Left lung (tissue), 14 donors: ENCODE measurements at places on chromosomes 1 and 21. TPM values are rescaled to one million over a fixed set of nuclear protein-coding genes. Genes with fewer than 3 reads are reported as not detected.
A peak's percentile ranks its signal among the peaks of the same experiment; 100 is the strongest.

DNA sequence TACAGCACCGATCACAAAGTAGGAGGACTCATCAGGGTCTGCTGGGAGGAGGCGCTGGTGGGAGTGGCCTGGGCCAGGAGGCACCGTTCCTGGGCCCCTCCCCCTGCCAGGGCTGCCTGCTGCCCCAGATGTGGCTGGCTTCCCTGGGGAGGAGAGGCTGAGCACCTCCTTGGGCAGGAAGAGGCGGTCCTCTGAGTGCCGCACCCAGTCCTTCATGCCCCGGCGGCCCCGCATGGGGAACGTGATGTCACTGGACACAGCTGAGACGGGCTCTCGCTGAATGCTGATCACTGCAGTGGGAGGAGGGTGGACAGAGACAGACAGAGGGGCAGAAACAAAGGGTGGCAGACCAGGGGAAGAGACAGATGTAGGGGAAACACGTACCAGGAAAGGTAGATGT, 24.8 kb downstream of the ADGRB2 start:
- no peak for DNase-seq

- DNase-seq, result no peak
These were observed 719 bp downstream of the EYA3 start for GRCh38 chr1:28087614-28088167.

The MTMR11 gene
- 24.6 TPM for polyA plus RNA-seq

DNA sequence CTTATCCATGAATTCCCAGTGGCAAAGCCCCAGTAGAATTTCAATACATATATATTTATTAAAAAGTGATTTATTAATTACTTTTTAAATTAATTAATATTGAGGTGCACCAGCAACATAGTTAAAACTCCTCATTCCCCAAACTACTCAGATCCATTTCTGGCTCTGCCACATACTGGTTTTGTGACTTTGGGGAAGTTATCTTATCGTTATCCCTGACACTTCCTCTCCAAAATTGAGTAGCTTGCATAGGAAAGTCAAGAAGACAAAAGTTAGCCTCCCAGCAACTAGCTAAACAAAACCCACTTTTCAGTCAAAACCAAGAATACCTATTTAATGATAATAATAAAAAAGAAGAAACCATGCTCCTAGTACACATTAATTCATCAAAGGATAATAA, 35.9 kb downstream of the TCP10L start:
- DNase-seq, result no peak

DNA sequence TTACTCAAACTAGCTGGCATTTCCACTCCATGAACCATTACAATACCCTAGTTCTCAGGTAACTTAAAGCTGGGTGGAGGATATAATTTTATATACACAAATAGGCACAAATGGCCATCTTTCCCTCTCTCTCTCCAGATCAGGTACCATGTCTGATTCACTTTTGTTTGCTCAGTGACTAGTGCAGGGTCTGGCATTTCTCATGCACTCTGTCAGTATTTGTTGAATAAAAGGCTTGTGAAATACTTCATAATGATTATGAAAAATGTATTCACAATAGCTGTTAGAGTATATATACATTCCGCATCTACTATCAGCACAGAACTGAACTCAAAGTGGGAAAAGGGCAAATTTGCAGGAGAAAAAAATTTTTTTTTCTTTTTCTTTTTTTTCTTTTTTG, 510.2 kb upstream of the USP24 start:
- DNase-seq, result no peak

The RRP1 gene
- polyA plus RNA-seq, result 23.9 TPM

The CASQ2 gene
- polyA plus RNA-seq, result 0.93 TPM

The TTC39A gene
- 8.7 TPM for polyA plus RNA-seq

The ZSCAN20 gene
- 5.3 TPM for polyA plus RNA-seq

The FASLG gene
- 0.74 TPM for polyA plus RNA-seq

DNA sequence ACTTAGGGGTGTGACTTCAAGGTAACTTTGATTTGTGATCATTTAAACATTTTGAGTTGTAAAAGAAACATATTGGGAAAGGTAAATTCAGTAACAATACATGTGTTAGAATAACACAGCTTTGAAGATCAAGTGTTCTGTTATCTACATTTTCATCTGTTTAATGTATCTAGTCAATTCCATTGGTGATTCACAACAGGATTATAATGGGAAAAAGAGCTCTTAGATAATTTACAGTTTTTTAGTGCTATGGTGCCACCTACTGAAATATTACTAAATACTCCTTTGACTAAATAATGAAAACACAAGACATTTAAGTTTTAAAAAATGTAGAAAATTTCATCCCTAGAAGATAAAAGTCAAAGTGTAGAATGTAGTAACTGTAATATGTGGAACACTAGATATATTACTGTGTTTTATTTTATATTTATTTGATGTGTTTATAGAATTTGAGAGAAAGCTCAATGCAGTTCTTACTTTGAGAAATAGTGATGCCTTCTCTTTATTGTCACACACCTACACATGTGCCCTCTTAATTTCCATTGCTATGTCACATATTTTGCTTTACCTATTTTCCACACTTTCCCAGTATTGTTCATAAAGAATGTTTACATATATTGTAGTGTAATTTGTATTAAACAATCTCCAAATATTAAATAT, 47.4 kb downstream of the PTPRC start:
- DNase-seq, result no peak

- no peak for DNase-seq
These were observed 26.7 kb downstream of the TSPAN2 start for GRCh38 chr1:115062542-115063004.

- no peak for DNase-seq
These were observed 21.4 kb downstream of the XKR8 start for GRCh38 chr1:27981145-27981544.

DNA sequence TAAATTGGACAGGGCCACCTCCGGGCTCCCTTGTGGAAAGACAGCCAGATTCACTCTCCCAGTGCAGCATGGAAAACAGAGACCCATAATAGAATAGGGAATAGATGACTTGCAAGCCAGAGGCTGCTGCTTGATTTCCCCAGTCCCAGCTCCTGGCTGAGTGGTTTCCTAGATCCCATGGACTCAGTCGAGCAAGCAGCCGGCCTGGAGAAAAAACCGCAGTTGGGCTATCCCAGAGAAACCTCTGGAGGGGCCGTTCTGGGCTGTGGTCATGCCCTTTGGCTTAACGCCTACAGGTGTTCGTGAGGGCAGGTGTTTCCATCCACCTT, 61.7 kb downstream of the ELK4 start:
- no peak for DNase-seq

The ACKR1 gene
- 4.9 TPM for polyA plus RNA-seq

- no peak for DNase-seq
These were observed 564.4 kb downstream of the MATN1 start for GRCh38 chr1:30159015-30159414.

- peak; percentile 52 for DNase-seq
These were observed 1.2 kb upstream of the LUZP1 start for GRCh38 chr1:23169727-23170335.

- no peak for DNase-seq
These were observed 60.1 kb upstream of the TARBP1 start for GRCh38 chr1:234538930-234539649.

- DNase-seq, result peak; percentile 82
These were observed 742 bp upstream of the PDE9A start for GRCh38 chr21:42652527-42653230.

DNA sequence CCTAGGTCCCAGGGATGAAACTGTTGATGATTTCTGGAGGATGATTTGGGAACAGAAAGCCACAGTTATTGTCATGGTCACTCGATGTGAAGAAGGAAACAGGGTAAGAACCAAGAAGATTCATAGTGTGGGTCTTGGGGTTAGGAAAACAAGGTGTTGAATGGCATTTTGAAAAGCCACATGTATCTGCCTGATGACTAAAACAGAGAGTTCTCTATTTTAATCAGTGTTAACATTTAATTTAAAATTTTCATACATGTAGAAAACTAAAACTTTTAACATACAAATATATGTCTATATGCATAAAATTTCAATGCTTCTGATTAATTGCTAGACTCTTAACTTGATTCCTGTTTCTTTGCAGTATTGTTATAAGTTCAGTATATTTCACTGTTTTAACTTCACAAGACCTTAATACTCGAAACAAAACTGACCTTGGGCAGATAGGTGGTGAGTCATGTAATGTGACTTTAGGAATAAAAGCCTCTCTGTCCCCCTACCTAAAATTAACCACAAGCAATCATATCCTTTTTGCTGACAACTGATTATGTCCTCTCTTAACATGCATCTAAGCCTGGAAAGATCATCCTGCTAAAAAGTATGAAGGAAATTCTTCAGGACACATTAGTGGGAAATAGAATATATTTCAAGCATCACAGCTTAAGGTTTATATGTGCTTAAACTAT, 95.6 kb downstream of the PTPRC start:
- no peak for DNase-seq

The CLCA4 gene
- polyA plus RNA-seq, result not detected

The ITGB2 gene
- 8.9 TPM for polyA plus RNA-seq

The PKNOX1 gene
- 25.0 TPM for polyA plus RNA-seq
